Fibroblast of gingiva (primary cell): ENCODE measurements at places on chromosomes 16 and 17.
A peak's percentile ranks its signal among the peaks of the same experiment; 100 is the strongest.

DNA sequence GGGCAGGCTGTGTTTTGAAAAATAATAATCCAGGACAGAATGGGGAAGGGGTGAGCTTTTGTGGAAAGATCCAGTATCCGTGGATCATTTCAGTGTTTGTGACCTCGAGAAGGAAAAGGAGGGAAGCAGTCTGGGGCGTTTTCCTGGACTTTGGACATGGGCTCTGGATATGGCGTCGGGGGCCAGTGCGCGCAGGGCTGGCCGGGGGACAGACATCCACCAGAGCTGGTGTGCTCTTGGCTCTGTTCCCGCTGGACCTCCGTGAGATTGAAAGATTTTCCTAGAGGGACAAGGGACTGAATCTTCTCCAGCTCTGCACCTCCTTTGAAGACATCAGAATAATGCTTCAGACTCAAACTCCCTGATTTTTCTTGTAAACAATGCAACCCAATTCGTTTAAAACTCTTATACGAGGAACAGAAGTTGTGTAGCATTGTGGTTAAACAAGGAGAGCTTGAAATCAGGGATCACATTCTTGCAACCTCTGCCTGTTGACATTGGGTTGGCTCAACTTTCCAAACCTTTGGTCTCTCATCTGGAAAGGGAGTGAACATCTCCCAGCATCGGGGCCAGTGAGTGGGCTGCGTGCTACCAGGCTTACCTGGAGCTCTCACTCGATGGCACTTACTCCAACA is 75.9 kb downstream of the C16orf95 start:
- no peak for DNase-seq

DNA sequence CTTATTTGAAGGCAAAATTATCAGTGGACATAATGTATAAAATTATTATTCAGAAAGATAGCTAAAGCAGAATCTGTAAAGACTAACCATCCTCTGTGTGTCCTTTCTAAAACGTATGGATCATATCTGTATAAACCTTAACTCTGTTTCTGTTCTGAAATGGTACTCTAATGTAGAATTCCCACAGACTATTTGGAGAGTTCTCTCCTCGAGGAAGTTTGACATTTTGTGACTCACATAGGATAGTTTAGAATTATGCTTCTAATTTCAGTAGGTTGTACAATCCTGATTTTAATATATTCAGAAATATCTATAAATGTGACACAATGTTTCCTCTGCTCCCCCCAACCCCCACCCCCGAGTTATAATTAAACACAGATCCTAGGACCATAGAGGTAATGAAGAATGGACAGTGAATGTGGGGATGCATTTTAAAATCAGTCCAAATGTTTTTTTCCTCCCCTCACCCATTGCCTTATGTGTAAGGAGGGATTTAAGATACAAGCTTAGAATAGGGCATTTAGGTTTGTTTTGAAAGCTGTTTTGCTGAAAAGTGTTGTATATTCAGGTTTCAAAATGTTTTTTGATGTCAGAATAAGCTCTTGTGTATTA is 66.8 kb downstream of the BCAS3 start:
- no peak for DNase-seq

- peak; percentile 96 for DNase-seq
Observed at GRCh38 chr16:68237243-68238028, 1.5 kb upstream of the ESRP2 start.

- no peak for DNase-seq
Observed at GRCh38 chr16:3092501-3092941, 6.6 kb downstream of the ZSCAN10 start.

- no peak for DNase-seq
Observed at GRCh38 chr17:45225964-45226530, 4.4 kb downstream of the FMNL1 start.

DNA sequence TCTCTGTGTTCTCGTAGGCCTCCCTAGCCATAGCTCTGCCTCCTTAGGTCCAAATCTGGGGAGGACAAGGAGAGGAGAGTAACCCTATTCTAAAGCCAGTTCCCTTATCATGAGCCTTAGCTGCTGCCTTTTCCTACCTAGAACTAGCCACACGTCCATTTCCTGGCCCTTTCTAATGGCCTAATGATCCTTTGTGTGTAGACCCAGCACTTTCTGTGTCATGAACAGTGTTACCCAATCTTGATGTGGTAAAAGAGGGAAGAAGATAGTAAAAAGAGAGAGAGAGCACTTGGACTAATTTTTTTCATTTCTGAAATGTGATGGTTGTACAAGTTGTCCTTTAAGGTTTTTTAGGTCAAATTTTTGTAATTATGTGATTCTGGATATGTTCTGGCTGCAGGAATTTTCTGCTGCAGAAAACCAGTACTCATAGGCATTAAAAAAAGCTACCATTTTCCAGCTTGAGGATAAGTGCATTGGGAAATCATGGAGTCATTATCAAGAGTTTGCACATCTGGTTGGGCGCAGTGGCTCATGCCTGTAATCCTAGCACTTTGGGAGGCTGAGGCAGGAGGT is 18.2 kb downstream of the CASC3 start:
- DNase-seq: no peak

- peak; percentile 58 for DNase-seq
Observed at GRCh38 chr17:7750321-7750821, 32.8 kb downstream of the DNAH2 start.

DNA sequence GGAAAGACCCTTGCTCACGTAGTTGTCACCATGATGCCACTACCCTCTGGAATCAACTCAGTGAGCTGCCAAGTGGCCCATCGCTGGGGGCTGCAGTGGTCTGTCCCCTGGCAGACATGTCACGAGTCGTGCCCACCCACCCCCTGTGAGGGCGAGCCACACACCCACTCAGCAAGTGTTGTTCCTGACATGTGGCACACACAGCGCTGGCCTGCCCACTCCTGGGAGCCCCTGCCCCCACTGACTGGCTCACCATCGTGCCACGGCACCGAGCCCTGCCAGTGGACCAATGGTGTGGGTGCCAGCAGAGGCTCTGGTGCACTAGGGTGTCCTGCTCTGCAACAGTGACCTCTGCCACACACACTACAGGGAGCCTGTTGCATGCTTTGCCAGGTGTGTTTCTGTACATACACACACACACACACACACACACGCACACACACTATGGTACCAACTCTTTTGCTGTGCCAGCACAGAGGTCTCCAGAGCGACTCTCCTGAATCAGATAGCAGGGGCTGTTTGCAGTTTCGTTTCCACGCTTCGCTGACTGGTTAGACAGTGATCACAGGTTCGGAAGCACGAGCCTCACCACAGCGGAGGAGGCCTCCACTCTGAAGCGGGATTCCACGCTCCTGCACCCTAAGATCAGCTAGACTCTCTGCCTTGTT is 7.7 kb downstream of the RTN4RL1 start:
- no peak for DNase-seq

GRCh38 chr16:3735541-3735940 is 18.2 kb upstream of the TRAP1 start:
- no peak for DNase-seq
